Stimulated activated CD4-positive, alpha-beta T cell treated with anti-CD3 and anti-CD28 coated beads, Interleukin-4, amount 100 ng/mL, for 4 hours (primary cell): ENCODE measurements at places on chromosomes 2 and 18.

GRCh38 chr2:62306751-62307468 is 111.0 kb downstream of the B3GNT2 start:
- no peak for DNase-seq

GRCh38 chr2:72134997-72135800 is 12.5 kb downstream of the CYP26B1 start:
- no peak for DNase-seq

GRCh38 chr2:126699018-126699417 is 43.1 kb downstream of the GYPC start:
- DNase-seq = no peak

- no peak for DNase-seq
Observed at GRCh38 chr2:195596840-195597239, 60.2 kb upstream of the SLC39A10 start.

GRCh38 chr2:201484805-201485204 is 33.3 kb downstream of the STRADB start:
- DNase-seq = no peak

DNA sequence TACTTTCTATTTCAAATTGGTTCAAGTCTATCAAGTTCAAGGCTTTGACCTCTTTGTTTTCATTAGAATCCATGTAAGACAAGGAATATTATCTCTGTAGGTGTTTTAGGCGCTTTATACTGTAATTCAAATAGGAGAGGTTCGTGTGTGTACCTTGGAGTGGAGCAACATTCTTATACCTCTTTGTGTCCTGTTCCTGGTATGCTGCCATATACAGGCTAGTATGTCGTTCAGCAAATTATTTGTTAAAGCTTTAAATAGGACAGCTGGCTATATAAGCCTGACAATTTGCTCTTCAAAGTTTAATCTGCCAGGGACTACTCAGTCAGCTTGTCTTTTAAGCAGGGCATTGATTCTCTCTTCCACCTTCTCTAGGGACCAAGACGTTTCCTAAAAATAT is 31.1 kb upstream of the SPAG16 start:
- no peak for DNase-seq

DNA sequence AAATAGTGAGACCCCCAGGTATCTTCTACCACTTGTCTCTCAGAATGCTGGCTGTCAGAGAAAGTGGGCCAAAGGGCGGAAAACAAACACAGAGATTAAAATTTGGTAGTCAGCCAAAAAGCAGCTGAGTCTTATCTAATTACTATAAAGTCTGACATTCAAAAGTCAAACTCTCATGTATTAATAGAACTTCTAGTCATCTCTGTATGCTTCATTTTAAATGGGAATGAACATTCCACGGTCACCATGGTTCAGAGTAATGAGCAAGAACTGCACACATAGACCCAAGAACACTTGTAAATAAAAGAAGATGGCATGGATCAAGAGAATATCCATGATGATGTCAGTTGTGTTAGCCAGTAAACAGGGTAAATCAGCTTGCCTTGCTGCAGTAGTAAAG is 1267.0 kb upstream of the CHAC2 start:
- DNase-seq = no peak

DNA sequence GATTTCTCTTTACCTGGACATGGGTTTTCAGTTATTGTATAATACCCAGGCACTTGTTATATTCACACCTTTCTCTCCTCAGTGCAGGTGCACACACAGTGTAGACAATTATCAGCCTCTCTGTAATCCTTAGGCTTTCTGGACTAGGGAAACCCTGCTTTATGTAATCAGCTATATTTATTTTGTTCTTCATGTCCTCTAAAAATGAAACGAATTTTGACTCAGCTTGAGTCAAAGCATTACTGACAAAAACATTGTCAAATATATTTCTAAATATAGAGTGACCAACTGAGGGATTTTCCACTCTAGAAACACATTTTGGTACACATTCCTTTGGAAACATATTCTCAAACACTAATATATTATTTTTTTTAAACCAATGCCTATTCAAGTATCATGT is 144.8 kb upstream of the GULP1 start:
- DNase-seq = no peak

DNA sequence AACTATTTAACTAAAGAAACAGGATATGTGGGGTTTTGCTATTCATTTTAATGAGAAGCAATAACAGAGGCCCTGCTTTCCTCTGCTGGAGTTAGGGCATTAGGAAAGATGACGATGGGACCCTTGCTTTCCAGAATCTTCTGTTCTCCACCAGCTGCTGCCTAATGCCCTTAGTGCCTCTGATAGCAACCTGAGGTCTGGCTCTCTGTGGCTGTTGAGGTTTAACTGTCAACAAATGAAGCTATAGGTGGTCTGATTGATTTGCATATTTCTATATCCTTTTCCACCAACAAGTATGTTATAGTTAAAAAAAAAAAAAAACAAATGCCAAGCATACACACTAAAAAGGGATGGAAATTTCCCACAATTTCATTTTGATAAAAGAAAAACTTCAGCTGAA is 115.1 kb upstream of the NCK2 start:
- no peak for DNase-seq

GRCh38 chr18:64979791-64980190 is 771.0 kb upstream of the CDH7 start:
- no peak for DNase-seq

GRCh38 chr2:241161646-241162281 is 11.5 kb downstream of the PPP1R7 start:
- DNase-seq = no peak

- no peak for DNase-seq
Observed at GRCh38 chr2:36371928-36372391, 16.4 kb downstream of the CRIM1 start.

- DNase-seq = no peak
Observed at GRCh38 chr18:8799001-8799400, 93.6 kb downstream of the MTCL1 start.

DNA sequence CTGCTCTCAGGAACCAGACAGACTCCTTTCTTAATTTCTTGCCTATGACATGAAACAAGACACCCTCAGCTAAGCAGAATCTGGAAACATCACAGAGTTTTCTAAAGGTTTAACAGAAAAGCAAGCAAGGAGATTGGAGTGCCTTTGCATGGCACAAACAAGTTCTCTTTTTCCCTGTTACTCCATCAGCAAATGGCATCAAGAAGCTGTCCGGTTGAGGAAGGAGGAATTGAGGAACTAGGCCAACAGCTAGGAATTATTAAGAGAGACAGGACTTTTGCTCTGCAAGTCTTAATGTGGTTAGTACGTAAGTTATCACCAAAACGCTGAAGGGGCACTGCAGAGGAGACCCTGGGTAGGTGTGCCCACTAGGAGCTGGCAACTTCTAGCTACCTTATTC is 53.2 kb downstream of the NEB start:
- no peak for DNase-seq

DNA sequence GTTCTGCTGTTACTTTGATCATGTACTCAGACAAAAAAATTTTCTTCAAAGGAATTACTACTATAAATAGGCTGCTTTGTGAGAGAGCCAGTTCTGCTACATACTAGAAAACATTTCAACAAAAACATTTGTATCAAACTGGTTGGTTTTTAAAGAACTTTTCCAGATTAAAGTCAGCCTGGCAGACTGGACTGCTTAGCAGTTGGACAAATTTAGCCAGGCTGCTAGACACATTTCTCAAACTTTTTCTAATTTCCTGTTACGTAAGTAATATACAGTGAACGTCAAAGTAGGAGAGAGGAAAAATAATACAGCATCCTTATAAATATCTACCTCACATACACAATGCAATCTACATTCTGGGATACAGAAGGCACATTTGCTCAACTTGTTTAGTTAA is 109.5 kb downstream of the SP3 start:
- DNase-seq = no peak

GRCh38 chr2:62672601-62673000 is 32.9 kb upstream of the EHBP1 start:
- DNase-seq = no peak

DNA sequence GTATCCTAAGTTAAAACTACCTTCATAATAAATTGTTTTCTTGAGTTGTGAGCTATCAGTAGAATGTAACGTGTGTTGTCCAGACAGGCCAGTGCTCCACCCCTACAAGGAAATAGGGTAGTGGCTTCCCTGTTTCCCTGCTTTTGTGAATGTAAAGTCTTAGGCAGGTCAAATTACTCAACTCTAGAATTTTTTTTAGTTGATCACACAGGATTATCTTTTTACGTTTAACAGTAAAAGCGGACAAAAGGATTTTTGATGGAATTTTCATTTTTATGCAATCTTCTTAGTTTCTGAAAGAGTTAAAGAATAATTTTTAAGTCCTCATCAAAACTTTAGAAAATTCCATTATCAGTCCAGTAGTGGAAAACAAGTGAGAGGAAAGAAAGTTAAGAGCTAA is 38.2 kb downstream of the GPD2 start:
- no peak for DNase-seq
